ENCODE measurements at places on chromosomes 2 and 18.
A peak's percentile ranks its signal among the peaks of the same experiment; 100 is the strongest.

GRCh38 chr2:231665245-231666170, 42.8 kb upstream of the PTMA start:
- DNase-seq, result no peak

DNA sequence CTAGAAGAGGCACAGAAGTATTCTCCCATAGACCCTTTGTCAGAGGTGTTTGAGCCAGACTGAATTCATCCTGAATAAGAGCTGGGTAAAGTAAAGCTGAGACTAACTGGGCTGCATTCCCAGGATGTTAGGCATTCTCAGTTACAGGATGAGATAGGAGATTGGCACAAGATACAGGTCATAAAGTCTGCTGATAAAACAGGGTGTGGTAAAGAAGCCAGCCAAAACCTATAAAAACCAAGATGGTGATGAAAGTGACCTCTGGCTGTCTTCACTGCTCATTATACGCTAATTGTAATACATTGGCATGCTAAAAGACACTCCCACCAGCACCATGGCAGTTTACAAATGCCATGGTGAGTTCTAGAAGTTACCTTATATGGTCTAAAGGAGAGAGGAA, 364.9 kb upstream of the TMEFF2 start:
- no peak for DNase-seq

GRCh38 chr18:9827793-9828505, 57.8 kb upstream of the TXNDC2 start:
- peak; percentile 83 for DNase-seq

GRCh38 chr2:15346624-15347023, 214.5 kb downstream of the NBAS start:
- DNase-seq, result no peak

DNA sequence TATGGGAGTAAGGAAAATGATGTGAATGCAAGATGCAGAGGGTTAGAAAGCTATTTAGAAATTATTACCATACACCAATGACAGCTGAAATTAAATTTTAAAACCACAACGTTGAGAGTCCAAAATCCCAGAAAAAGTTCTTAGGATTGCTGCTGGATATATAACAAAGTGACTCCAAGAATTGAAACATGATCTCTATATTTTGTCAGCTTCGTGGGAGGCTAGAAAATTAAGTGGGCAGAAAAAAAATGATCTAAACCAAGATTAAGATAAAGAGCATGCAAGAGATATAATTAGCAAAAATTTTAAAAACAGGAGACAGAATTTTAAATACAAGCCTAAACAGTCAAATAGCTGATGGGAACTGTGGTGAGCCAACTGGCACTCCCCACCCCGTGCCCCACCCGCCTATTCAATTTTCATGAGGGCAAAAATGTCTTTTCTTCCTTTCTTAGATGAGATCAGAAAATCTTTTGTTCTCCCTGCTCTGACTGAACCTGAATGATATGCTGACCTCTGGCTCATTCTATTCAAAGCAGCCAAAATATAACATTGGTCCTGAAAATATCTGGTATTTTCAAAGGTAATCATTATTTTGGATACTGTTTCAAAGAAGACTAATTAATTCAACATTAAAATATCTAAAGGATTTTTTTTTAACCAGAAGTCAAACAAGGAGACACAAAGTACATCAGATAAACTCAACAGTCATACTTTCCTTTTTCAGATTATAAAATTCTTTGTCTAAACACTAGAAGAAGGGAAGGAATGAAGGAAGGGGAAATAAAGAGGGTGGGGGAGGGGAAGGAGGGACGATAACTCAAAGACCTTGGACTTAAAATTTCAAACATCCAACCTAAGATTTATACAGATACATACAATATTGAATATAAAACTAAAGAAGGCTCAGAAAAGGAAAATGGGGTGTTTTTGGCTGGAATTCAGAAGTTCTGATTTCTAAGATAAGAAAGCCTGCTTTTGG, 12.2 kb downstream of the KANSL3 start:
- DNase-seq, result no peak

DNA sequence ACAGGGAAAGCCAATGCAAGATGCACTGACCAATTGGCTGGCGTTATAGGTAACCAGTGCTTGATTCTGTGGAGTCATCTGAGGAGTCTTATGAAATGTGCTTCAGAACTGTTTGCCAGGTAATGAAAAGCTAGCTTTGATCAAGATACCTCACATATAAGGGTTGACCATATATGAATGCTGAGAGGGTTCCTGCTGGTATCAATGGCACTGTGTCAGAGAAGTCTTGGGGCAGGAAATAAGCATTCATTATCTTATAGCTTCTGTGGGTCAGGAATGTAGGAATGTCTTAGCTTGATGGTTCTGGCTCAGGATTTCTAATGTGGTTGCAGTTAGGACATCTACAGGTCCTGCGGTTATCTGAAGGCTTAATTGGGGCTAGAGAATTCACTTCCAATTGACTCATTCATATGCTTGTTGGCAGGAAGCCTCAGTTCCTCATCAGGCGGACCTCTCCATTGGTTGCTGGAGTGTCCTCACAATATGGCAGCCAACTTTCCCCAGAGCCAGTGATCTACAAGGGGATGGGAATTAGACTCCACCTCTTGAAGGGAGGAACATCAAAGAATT, 22.1 kb upstream of the TCF7L1 start:
- DNase-seq, result no peak
